ENCODE measurements at places on chromosomes 3 and 15.

GRCh38 chr3:122864498-122864897 lies 69.6 kb downstream of the SLC49A4 start:
- DNase-seq, result no peak

- no peak for DNase-seq
Measured at GRCh38 chr3:173865900-173866498, 468.5 kb downstream of the NLGN1 start.

- DNase-seq, result no peak
Measured at GRCh38 chr3:46944191-46944590, 32.4 kb downstream of the CCDC12 start.

- DNase-seq, result no peak
Measured at GRCh38 chr3:14623569-14624051, 28.0 kb upstream of the CCDC174 start.

DNA sequence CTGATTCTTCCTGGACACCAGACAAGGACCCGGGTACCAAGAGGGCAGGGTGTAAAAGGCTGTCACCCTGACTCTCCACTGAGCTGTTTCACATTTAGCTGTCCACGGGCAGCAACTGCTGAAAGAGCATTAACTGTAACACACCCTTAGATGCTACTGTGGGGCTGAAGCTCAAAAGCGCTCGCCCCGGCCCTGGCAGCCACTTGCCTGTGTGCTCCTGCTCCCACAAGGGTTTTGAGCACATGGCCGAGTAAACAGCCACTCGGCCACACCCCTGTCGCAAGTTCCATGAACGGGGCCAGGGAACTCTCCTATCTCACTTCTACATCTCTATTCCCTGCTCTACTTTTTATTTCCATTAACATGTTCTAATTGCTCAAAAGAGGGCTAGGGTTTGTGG lies 421.7 kb downstream of the TUSC7 start:
- DNase-seq, result no peak

GRCh38 chr15:101240358-101240757 lies 11.5 kb downstream of the CHSY1 start:
- DNase-seq, result no peak

DNA sequence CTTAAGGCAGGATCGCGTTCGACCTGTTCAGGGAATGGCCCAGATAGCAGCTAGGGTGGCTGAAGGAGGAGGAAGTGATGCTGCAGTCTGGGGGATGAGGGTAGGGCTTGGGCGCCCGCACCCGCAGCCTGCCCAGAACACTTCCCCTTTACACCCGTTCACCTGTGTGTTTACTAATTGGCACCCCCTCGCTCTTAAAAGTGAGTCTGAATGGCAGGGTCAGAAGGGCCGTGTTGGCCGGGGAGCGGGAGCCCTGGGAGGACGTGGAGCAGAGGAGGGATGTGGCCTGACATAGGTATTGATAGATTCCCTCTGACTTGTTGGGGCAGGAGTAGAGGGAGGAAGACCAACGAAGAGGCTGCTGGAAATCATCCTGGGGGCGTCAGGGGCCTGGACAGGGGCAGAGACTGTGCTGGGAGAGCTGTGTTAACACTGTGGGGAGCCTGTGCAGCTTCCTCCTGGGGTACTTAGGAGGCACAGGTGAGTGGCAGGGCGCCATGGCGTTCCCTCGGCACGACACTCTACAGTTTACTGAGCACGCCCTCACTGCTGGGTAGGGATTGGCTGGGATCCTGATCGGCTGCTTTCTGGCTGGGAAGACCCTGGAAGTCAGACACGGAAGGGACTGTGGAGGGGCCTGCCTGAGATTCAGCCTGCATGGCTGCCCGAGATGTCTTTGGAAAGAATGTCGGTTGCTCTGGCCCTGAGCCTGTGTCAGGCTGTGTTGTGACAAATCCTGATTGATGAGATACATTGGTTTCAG lies 51.7 kb downstream of the SLC6A6 start:
- DNase-seq, result no peak

- DNase-seq, result no peak
Measured at GRCh38 chr3:111331306-111331705, 210.7 kb upstream of the CD96 start.

DNA sequence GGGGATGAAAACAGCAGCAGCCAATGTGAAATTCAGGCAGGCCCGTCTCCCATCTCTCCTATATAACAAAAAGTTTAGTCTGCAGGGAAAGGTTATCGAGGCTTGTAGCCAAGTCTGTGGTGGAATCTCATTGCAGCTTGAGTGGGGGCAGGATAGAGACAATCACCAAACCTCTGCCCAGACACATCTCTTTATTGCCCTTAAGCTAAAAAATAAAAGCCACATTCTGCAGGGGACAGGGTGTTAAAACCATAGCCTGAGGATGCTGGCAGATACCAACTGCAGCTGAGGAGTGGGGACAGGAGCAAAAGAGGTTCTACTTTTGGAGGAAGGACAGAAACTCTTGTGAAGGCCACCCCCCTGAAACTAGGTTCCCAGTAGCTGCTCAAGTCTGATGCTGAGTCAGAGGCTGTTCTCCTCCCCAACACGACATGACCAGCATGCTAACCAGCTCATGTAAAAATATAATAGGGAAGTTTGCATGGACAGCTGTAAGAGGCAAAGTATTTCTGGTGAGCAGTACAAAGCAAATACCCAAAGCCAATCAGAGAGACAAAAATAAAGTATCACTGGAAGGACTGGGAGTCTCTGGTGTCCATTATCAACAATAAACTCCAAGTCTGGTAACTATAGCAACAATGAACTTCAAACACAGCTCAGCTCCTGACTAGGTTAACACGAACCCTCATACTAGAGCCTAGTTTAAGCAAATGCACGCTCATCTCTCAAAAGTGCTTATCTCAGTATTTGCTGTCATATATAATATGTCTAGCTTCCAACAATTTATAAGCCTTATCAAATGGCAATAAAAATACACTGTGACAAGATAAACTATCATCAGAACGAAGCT lies 362.2 kb upstream of the SLCO3A1 start:
- peak; percentile 59 for DNase-seq

DNA sequence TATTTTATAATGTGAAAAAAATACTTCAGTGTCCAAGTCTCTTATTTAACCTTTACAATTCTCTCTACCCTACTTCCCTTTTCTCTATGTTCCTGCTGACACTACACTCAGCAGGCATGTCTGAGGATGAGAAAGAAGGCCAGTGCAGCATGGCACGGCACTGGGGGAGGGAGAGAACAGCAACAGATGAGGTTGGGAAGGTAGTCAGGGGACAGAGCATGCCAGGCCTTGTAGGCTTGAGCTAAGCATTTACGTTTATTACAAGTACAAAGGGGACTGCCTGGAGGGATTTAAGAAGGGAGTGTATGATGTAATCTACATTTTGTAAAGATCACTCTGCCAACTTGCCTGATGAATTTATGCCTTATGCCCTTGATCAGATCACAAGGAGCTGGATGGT lies 117.3 kb upstream of the WNT5A start:
- no peak for DNase-seq

GRCh38 chr3:41846850-41847249 lies 115.1 kb downstream of the ULK4 start:
- no peak for DNase-seq

GRCh38 chr3:59877263-59878037 lies 827.6 kb upstream of the CFAP20DC start:
- DNase-seq, result no peak

DNA sequence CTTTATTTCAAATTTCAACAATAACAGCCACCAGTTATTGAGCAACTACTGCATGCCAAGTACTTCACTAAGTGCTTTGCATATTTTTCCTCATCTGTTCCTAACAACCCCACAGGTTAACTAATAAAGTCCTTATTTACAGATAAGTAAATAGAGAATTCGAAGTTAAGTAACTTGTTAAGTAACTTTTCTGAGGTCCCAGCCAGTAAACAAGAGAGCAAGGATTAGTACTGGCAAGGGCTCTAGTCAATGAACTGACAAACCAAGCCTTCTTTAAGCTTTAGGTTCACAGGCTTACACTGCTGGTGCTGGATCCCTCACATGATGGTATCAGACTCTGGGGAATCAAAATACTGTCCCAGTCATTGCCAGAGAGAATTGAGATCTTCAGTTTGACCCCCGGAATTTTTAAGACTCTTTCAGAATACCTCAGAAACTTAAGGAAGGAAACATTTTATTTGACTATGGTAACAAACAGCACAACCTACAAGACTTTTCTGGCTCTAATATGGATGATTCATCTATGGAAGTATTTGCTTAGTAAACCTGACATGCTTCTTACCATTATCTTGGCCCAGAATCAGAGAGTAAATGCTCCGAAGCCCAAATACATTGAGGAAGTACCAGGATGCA lies 16.5 kb downstream of the EMC3 start:
- no peak for DNase-seq

DNA sequence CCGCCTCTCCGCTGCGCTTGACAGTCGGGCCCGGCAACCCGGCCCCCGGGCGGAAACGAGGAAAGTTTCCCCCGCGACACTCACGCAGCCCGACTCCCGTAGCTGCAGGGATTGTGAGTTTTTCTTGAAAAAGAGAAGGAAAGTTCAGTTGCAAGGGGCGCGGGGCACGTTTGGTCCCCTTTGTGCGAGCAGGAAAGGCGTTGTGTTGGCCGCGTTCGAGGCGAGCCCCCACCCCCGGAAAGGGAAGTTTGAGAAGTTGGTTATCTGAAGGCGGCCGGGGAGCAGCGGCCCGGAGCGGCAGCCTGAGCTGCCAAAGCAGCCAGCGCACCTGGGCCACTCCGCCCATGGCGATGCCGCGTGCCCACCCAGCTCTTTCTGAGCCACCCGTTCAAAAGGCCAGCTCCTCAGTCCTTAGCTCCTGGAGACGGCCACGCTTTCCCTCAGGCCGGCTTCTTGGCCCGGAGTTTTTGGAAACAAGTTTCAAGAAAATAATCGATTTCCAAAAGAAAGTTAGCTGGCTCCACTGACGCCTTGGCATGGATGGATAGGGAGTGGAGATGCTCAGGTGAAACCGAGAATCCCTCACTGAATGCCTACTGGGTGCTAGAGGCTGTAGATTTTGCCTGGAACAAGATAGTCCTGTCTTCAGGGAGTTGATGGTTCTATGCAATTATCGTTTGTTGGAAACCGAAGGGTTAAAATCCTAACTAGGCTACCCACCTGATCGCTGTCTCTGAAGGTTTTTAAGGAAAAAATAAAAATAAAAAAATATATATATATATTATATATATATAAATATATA lies 832 bp downstream of the TGFBR2 start:
- DNase-seq, result peak; percentile 62

DNA sequence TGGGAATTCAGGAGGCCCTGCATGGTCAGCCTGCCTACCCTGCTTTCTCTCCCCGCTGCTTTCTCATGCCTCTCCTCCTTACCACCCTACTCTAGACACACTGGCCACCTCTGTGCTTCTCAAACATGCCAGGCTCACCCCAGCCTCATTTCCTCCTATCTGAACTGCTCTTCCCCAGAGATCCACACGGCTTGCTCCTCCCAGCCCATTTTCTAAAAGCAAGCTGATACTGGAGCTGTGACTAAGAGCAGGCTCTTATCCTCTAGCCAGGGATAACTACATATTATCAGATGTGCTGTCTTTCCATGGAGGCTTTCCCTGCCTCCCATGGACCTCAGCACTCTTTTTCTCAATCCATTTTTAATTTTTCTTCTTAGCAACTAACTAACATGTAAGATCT lies 85.9 kb downstream of the BOC start:
- no peak for DNase-seq
